ENCODE measurements at places on chromosomes 6 and 20.
A peak's percentile ranks its signal among the peaks of the same experiment; 100 is the strongest.

- DNase-seq = no peak
Measured at GRCh38 chr6:134911547-134911946, 38.4 kb downstream of the ALDH8A1 start.

GRCh38 chr20:38776363-38776762, 28.1 kb downstream of the ACTR5 start:
- DNase-seq = peak; percentile 25

- no peak for DNase-seq
Measured at GRCh38 chr20:19384940-19385339, 172.5 kb downstream of the SLC24A3 start.

- no peak for DNase-seq
Measured at GRCh38 chr20:50848846-50849673, 54.2 kb downstream of the BCAS4 start.

DNA sequence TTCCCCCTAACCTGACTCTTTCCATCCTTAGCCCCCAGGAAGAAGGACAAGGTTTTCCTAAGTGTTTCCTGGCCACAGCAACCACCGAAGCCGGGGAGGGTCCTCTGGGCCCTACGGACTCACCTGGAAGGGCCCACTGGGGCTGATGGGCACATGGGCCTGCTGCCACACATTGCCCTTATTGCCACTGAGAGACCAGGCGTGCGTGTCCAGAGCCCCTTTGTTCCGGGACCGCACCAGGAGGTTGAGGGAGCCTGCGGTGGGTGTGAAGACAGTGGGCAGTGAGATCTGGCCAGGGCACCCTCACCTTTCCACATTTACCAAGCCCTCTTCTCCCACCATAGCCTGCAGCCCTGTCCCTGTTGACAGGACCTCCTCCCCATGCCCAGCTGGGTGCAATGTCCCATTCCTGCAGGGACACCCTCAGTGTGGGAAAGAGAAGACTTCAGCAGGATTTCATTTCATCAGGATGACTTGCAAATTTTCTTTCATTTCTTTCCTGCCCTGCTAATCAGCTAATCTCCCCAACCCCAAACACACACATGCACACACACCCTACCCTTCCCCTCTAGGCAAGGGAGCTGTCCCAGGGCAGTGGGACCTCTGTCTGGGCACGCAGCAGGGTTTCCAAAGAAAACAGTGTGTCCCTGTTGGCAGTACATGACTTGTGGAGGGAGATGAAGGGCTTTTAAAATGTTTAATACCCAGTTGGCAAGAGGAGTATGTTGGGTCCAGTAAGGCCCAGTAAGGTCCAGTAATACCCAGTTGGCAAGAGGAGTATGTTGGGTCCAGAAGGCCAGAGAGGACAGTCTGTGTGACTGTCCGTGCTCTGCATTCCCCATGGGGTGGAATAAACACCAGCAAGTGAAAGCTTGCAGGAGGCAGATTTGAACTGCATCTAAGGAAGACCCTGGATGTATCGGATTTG, 59.0 kb downstream of the MDGA1 start:
- DNase-seq = no peak

DNA sequence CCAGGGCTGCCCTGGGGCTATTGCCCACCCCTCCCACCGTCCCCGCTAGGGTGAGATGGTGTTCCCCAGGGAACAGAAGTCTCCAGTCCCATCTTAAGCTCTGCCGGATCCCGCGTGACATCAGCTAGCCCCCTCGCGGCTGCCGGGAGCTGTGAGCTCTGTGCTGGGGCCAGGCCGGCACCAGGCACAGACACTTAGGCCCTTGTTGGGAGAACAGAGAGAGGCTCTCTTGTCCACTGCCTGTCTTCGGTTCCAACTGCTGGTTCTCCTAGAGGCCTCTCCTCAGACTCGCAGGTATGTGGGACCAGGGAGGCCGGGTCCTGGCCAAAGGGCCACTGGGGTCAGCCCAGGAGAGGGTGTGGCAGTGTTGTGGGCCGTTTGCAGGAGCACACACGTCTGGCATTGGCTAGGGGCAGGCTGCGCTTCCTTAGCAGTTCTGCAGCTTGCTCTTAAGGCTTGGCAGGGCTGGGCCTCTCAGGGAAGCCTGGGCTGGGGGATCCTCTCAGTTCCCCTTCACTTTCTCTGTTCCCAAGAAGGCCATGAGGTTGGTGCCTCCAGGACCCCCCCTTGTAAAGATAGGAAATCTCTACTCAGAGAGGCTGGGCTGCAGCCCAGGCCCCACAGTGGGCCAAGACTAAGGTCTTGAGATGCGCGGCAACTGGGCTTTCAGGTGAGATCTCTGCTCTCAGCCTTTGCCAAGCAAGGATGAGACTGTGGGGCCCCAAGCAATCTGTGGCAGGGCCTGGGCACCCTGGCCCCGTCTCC, 6.3 kb downstream of the SGK2 start:
- DNase-seq = no peak

DNA sequence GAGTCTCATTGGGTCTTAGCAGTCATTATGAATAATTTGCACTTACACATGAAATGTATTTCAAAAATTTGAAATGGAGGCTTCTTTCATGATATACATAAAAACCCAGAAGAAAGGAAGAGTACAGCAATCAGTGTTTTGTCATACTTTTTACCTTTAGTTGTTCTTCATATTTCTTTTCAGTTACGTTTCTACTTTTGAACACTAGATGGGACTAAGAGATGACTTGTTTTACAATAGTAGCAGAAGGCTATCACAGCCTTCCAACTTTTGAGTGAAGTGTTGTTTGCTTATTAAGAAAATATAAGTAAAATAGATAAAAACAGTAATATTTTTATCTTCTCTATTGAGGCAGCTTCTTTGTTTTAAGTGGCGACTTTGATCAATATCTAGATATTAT, 58.1 kb downstream of the L3MBTL3 start:
- no peak for DNase-seq

DNA sequence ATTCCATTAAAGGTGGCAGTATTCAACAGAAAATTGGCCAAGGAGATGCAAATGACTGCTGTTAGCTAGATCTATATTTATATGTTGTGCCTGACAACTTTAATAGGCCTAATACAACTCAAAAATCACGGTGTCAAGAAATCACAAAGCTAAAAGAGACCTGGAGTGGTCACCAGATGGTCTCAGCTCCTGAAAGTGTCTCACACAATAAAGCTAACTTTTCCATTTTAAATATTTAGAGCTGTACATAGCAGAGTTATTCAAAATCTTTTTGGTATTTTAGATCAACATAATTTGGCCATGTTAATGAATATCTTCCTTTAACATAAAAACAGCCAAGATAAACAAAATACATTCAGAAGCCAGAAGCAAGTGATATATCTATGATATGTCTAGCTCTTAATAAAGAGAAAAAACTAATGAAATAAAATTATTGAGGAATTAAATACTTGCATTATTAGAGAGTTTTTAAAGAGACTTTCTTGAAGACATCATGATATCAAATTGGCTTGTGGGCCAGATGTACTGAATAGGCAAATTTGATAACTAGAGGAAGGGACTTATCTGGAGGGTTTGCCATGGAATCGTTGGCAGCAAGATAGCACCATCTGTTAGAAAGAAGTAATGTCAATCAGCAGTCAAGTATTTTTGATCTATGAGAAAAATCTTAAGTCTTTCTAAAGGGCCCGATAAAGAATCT, 84.9 kb upstream of the SCAF8 start:
- DNase-seq = no peak

DNA sequence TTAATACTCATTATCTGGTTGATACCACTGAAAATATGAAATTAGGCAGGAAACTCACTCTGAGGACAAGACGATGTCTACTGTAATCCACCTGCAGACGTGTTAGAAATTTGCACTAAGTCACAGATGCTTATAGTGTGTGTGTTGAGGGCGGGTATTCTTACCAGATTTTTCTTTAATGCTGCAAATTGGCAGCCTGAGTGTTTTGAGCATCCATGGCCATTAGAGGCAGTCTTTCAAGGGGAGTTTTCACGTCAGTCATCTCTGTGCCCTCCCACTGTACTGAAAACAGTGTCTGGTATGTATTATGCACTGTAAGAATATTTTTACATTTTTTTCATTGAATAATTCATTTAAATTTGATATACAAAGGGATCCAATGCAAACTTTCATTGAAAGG, 266.5 kb upstream of the QKI start:
- DNase-seq = no peak

DNA sequence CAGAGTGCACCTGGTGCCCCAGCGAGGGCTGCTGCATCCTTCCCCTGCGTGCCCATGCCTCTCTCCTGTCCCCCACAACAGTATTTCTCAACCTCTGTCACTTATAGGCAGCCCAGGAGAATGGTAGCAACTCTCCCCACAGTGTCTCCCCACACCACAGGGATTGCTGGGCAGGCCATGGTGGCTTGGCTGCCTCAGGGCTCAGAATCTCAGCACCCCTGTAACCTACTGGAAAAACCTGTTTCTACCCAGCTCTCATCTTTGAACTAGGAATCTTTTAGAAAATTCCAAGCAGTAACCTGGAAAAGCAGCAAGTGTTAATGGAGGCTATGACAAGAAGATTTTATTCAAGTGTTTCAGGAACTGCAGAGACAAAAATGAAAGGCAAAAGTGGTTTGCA, 38.0 kb downstream of the CD164 start:
- DNase-seq = no peak

DNA sequence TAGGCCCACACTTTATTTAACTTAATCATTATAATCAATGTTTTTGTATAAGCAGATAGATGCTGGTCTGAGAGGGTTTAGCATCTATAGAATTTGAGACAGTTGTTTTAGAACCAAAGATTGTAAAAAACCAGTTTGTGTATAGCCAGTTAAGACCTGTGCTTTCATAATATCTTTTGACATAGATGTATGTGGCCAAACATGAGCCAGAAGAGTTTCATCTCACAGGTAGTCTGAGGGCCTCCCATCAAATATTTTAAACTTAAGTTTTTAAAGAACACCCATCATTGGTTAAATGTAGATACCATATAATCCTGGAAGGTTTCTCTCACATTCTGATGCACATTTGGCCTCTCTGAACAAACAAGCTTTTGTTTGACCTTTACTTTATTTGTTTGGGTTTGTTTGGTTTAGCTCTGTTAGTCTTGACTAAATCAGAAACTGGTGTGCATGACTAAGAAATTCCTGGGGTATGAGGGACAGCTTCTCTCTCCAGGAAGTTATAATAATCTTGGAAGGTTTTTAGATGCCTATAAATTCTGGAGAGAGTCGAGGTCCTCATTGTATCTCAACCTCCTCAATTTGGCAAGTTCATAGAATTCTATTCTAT, 58.0 kb upstream of the TMEM200A start:
- DNase-seq = no peak

DNA sequence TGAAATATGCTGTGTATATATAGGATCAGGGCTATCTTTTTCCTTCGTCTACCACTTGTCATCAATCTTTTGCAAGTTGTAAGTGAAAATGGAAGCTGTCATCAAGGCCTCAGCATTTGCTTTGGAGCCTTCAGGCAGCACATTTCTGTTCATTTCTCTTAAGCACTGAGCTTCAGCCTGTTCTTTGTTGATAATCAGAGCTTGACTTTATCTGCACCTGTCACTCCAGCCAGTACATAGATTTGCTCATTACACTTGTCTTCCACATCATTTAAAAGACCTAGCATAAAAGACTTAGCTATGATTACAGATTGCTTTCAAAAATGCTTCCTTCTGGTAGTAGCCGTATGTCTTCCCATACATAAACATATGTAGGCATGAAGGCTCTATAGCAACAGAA, 189.8 kb upstream of the GRIK2 start:
- DNase-seq = no peak

DNA sequence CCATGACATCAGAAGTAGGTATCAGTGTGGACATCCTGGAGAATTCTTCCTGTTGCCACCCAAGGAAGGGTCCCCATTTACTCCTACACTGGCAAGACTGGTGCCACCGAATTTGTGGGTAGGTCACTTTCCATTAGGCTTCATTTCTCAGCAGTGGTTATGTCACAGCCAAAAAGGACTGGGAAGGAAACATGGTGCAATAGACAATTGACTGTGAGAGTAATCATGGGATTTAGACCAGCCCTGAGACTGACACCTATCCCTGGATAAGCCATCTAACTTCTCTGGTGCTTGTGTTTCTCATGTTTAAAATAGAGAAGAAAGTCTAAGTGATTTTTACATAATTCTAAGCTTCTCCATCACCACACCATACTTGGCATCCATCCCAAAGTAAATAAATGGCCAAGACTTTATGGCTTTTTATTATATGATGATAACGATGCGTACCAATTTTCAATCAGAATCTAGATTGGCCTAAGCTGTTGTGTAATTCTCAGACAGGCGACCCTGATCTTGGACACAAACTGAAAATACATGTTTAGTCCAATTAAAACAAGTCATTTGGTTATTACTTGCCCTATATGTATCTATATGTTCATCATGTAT, 10.2 kb downstream of the SMPDL3A start:
- no peak for DNase-seq

GRCh38 chr6:137149035-137149393, 24.4 kb downstream of the IL22RA2 start:
- no peak for DNase-seq

- peak; percentile 71 for DNase-seq
Measured at GRCh38 chr20:23606652-23607049, 934 bp upstream of the CST9 start.

DNA sequence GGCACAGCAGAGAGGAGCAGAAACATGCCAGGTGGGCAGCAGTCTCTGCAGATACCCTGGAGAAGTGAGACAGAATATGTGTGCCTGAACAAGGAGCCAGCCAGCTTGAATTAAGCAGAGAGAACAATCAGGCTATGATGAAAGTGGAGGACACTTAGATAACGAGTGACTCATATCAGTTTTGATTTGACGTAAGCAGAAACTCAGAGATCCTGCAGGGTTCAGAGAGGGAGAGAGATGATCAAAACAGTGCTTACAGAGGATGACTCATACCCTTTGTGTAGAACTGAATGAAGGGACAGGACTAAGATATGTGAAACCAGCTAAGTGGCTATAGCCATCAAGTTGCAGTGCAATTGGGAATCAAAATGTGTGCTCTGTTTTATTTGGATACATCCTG, 300.7 kb downstream of the TENT5A start:
- no peak for DNase-seq

- DNase-seq = no peak
Measured at GRCh38 chr20:43959920-43960227, 45.2 kb downstream of the TOX2 start.

DNA sequence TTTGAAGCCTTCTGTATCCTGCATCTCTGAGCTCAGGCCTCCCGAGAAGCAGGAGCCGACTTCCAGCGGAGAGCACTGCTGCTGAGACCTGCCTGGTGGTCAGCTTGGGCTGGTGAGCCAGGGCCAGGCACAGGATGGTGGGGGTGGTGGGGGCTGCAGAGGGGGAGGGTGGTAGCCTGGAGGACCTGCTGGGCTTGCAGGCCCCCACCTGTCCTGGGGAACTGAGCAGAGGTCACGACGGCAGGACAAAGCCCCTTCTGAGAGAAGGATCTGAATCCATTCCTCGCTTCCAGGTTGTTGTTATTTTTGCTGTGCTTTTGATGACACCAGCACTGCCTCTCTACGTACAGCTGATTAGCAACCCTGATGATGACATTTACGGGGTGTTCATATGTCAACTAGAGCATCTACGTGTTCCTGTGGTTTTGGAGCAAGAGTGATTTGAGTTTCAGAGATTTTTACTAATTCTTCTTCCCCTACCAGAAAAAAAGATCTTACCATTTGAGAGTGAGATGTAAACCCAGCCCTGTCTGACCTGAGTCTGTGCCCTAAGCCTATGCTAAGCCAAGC, 35.7 kb upstream of the CD93 start:
- no peak for DNase-seq
